ENCODE measurements at places on chromosomes 13 and 19. TPM values are rescaled to one million over a fixed set of nuclear protein-coding genes. Genes with fewer than 3 reads are reported as not detected.

The UBE2L5 gene
- total RNA-seq: not detected

The ATXN8OS gene
- not detected for total RNA-seq

The FAM216B gene
- total RNA-seq: 0.08 TPM

GRCh38 chr13:93552596-93552995, 326.0 kb downstream of the GPC6 start:
- no peak for DNase-seq
- H3K4me1 ChIP-seq: no peaks in the 10 kb centered on the region
- H3K27ac ChIP-seq: no peak overlapping the region
- no peaks in the 10 kb centered on the region for H3K27me3 ChIP-seq
- H3K36me3 ChIP-seq: no peaks in the 10 kb centered on the region
- no peak overlapping the region for H3K4me3 ChIP-seq

- no peaks in the 10 kb centered on the region for H3K4me1 ChIP-seq
- H3K36me3 ChIP-seq: no peaks in the 10 kb centered on the region
- H3K27ac ChIP-seq: no peak overlapping the region
- no peaks in the 10 kb centered on the region for H3K27me3 ChIP-seq
- DNase-seq: no peak
Observed at GRCh38 chr19:45801603-45802175, 9.0 kb upstream of the DMWD start.

DNA sequence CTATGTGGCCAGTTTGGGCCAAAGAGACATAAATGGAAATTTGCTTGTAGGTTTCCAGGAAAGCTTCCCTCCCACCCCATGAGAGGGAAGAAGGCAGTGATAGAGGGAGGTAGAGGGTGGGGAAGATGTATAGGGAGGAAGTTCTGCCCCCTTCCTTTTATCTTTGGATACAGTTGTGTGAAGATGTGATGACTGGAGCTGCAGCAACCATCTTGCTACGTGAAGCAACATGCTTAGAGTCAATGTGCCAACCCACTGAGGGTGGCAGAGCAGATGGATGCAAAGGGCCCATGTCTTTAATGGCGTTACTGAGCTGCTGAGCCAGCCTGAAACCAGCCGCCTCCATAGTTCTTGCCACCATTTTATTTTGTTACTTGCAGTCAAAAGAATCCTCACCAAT, 10.7 kb downstream of the VSIG10L start:
- no peak overlapping the region for H3K4me3 ChIP-seq
- H3K27ac ChIP-seq: no peak overlapping the region
- H3K36me3 ChIP-seq: no peaks in the 10 kb centered on the region
- H3K4me1 ChIP-seq: no peaks in the 10 kb centered on the region
- H3K27me3 ChIP-seq: peaks cover 16% of the 10 kb centered on the region

- H3K36me3 ChIP-seq: no peaks in the 10 kb centered on the region
- no peaks in the 10 kb centered on the region for H3K27me3 ChIP-seq
- H3K4me3 ChIP-seq: peak overlapping the region; percentile 71
- H3K27ac ChIP-seq: peak overlapping the region; percentile 99
Observed at GRCh38 chr13:49998714-49999624, 2.1 kb downstream of the TRIM13 start.

DNA sequence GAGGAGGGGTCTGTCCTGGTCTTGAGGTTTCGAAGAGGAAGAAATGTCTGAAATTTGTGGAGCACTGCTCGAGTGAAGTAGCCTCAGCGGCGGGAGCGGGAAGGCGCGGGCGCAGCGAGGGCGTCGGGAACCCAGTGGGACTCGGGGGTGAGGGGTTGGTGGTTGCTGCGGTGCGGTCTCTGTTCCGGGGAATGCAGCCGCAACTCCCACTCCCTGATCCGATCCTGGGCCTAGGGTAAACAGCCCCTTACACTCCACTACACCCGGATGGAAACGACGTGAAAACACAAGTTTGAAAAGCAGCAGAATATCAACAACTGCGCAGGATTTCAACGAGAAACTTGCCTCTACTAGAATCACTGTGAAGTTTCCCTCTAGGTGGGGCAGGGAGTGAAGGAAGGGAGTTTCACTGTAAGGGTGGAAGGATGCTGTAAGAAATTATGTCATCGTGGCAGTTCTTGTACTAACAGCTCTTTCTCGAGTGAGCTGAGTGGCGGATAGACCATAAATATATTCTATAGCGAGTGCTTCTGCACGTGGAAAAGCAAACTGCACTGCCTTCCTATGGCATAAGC, 2.0 kb upstream of the KLF12 start:
- peak overlapping the region; percentile 74 for H3K4me3 ChIP-seq
- no peaks in the 10 kb centered on the region for H3K36me3 ChIP-seq
- no peaks in the 10 kb centered on the region for H3K4me1 ChIP-seq
- peak overlapping the region; percentile 92 for H3K27ac ChIP-seq

DNA sequence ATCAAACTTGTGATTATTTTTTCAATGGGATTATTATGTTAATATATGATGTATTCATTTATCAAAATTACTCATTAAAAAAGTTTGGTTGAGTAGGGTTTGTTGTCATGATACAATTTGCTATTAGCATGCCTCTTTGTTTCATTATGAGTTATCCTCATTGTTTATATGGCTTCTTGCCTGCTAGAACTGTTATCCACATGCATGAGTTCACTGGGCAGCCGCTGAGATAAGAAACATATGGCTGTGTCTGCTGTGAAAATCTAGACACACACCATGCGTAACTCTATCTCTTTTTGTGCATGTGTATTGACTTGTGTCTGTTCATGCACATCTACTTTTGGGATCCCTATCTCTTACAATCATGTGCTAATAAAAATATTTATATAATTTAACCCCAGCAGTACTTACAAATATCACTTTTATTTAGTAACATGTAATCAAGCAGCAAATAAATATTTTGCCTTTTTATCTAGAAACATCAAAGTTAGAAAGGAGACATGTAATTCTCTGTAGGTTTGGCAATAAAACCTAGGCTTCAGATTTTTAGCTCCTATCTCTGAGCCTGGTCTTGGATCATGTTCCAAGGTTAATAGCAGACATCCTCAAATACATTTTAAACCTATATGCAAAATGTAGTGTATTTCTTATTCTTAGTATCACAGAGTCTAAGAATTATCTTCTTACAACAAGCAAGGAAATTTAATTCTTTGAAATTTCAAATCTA, 11.2 kb upstream of the KLF12 start:
- H3K36me3 ChIP-seq: no peaks in the 10 kb centered on the region
- H3K4me3 ChIP-seq: no peak overlapping the region
- no peak for DNase-seq

DNA sequence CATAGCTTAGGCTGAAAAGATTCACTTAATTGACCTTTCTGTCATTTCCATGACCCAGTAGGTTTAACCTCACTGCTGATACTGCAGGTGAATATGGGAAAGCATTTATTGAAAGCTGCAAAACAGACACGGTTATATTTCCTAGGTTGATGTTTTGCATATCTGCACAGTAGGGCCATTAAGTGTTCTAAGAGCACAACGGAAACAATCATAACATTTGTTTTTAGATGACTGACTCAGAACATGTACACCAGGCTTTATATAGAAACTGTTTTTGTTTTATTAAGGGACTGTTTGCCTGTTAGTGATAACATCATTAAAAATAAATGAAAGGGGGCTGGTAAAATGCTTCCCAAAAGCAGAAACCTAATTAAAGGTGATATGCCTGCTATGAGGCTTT, 367.8 kb downstream of the DACH1 start:
- H3K4me3 ChIP-seq: no peak overlapping the region
- H3K27me3 ChIP-seq: no peaks in the 10 kb centered on the region
- no peaks in the 10 kb centered on the region for H3K36me3 ChIP-seq
- no peaks in the 10 kb centered on the region for H3K4me1 ChIP-seq
- no peak for DNase-seq
- H3K27ac ChIP-seq: no peak overlapping the region

- H3K27me3 ChIP-seq: no peaks in the 10 kb centered on the region
- no peak for DNase-seq
- H3K36me3 ChIP-seq: no peaks in the 10 kb centered on the region
- H3K4me1 ChIP-seq: no peaks in the 10 kb centered on the region
Observed at GRCh38 chr13:102881819-102882686, 36.2 kb downstream of the ERCC5 start.

DNA sequence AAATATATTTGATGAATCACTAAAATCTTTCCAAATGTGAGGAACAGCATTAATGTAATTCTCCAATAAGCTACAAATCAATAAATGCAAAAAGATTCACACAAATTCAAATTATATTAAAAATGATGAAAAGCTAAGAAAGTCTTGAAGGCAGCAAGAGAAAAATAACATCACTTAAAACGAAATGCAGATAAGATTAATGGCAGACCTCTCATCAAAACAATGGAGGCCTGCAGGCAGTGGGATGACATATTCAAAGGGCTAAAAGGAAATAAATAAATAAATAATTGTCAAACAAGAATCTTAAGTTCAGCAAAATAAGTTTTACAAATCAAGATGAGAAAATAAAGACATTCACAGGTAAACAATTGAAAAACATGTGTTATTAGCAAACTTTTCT, 952.1 kb downstream of the SLITRK6 start:
- no peaks in the 10 kb centered on the region for H3K36me3 ChIP-seq
- DNase-seq: no peak
- H3K27me3 ChIP-seq: no peaks in the 10 kb centered on the region
- no peak overlapping the region for H3K27ac ChIP-seq
